ENCODE measurements at places on chromosomes 16 and 17. TPM values are rescaled to one million over a fixed set of nuclear protein-coding genes. Genes with fewer than 3 reads are reported as not detected.

- no peak for DNase-seq
Measured at GRCh38 chr17:4944163-4944553, 4.1 kb downstream of the RNF167 start.

GRCh38 chr16:56348168-56349085 is 76.9 kb downstream of the AMFR start:
- DNase-seq, result no peak

The GCGR gene
- 15.8 TPM for polyA plus RNA-seq

DNA sequence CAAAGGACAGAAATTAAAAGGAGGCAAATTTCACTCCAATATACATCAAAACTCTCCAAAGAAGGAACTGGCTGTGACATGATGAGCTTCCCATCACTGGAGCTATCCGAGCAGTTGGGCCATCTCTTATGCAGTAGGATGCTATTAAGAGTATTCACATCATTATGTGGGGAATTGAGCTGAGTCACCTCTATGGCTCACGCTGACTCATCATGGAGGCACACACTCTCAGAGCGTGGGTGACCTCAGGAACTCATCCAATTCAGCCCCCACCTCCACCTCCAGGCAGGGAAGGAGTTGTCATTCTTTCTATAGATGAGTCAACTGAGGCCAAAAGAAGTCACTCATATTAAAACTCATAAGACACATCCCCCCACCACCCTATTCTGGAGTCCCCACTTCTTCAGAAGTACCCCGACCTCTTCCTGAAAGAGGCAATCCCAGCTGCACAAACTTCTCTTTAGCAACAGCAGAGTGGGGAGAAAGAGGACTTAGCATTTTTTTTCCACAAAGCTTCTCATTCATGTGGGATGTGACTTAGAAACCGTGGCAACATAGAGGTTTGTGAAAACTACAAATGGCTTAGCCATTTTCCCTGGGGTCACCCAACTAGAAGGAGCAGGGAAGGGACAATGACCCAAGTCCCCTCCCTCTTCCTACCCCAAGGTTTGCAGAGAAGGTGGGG is 32.5 kb downstream of the ABCC12 start:
- DNase-seq, result no peak

- no peak for DNase-seq
Measured at GRCh38 chr17:55286681-55287589, 22.2 kb downstream of the HLF start.

The NUPR1 gene
- polyA plus RNA-seq, result 15.9 TPM

DNA sequence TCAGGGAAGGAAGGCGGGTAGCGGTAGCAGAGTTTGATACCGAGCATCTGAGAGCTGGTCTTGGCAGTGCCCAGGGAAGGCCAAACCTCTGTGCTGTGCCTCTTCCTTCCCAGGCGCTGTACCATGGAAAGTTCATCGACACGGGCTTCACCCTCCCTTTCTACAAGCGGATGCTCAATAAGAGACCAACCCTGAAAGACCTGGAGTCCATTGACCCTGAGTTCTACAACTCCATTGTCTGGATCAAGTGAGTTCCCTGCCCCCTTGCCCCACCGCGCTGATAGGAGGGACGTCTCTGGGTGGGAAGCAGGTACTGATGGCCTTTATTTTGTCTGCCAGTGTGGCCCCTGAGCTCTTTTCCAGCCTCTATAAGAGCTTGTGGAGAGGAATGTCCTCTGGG is 15.4 kb upstream of the CLEC18A start:
- DNase-seq, result no peak

GRCh38 chr17:56774650-56775049 is 59.1 kb downstream of the C17orf67 start:
- DNase-seq, result no peak

Measured in left renal cortex interstitium (tissue), 4 donors.